ENCODE measurements at places on chromosomes 1 and 21.

GRCh38 chr1:82991569-82991968 is 1007.4 kb downstream of the TTLL7 start:
- no peak for DNase-seq

DNA sequence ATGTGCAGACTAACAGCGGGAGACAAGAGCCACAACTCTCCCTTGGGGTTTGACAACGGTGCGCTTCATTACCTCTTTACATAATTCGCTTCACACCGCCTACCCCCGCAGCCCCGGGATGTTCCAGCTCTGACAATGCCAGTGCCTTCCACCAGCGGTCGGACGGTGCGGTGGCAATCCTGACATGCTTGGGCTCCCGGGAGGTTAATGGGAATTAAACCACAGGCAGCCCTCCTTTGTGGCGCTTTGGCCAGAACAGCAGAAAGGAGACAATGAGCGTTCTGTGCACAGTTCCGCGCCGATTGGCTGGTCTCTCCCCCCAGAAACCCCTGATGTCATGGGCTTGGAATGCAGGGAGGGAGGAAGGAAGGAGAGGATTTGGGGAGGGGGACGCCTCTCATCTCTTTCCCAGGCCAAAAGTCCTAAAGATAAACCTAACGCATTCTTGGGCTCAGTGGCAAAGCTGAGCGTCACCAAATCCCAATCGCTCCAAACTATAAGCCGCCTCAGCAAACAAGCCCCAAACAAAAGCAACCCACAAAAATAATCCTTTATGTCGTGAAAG is 1.3 kb downstream of the CNN3 start:
- DNase-seq = peak; percentile 99

- no peak for DNase-seq
Observed at GRCh38 chr1:117045644-117046043, 14.5 kb upstream of the TTF2 start.

- no peak for DNase-seq
Observed at GRCh38 chr1:70075761-70076160, 129.6 kb downstream of the LRRC40 start.

DNA sequence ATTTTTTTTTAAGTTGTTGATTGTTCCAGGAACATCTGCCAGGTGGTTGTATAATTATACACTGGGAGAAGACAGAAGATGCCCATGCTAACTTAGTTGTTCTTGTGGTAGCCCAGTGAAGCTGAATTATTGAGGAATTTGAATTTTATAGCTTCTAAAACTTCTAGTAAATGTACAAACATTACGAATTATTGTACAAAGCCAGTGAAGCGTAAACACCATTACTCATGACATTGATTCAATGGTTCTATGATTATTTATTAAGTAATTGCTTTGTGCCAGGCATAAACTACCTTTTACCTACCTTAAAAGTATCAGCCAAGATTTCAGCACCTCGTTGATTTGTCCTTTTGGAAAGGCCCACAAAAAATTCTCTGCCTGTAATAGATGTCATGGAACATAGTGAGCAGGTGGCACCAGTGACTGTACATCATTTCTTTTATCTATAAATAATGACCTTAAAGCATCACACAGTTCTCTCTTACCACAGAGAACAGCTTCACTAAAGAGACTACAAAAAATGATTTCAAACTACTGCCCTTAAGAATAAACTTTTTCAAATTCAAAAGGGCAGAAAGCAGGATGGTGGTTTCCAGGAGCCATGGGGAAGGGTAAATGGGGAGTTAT is 74.9 kb upstream of the BCL10 start:
- DNase-seq = no peak

Measured in islet precursor cell (in vitro differentiated cells).